Effector memory CD8-positive, alpha-beta T cell (primary cell): ENCODE measurements at places on chromosomes 5 and 9.

DNA sequence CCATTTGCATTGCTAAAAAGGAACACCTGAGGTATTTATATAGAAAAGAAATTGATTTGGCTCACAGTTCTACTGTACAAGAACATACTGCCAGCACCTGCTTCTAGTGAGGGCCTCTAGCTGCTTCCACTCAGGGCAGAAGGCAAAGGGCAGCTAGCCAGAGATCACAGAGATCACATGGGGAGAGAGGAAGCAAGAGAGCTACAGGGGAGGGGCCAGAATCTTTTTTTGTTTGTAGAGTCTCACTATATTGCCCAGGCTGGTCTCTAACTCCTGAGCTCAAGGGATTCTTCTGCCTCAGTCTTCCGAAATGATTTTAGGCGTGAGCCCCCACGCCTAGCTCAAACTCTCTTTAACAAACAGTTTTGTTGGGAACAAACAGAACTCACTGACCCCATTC lies 6.1 kb downstream of the SLCO4C1 start:
- DNase-seq: no peak

- DNase-seq: no peak
Observed at GRCh38 chr9:130242270-130243014, 23.1 kb upstream of the HMCN2 start.

- no peak for DNase-seq
Observed at GRCh38 chr5:27290172-27290571, 251.8 kb upstream of the CDH9 start.

DNA sequence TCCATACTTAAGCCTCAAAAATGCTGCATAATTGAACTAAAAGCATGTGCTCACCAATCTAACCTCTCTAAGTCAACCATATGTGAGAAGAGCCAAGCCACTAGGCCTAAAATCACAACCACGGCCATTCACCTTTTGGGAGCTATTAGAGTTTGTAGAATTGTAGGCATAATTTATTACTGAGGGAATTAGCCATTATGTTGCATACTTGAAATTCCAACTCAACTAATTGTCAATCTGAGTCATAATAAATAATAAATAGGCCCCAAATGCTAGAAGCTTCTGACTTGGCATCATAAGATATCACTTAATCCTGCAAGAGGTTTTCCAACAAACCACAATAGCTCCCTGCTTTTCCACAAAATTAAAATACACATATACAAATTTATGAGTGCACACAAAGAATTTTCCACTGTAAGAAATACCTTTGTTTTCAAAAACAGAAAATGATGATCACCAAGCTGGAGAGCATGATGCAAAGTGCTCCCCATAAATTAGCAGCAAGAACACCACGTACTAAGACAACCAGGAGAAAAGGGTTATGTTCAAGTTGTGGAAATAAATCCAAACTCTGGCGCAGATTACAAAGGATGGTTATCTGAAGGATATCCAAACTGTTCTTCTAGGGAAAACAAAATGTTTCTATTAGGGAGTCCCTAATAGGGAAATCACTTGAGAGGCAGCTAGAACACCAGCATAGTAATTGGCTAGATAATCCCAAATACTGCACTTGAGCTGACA lies 250.0 kb upstream of the SLC30A5 start:
- DNase-seq: no peak

DNA sequence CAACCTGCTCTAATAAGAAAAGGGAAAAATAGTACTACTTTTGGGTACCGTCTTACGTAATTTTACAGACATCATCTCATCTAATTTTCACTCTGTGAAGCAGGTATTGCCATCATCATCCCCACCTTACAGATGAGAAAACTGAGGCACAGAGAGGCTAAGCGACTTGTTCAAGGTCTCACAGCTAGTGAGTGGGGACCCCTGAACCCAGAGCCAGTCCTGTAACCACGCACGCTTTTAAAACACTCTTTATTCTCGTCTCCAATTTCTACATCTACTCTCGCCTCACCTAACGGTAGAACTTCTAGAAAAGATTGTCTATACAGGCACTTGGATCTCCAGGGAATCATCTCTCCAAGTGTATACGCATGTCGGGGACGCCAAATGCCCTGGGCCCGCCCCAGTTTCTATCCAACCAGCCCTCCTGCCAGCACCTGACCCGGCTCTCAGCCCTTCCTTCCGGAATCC lies 1.5 kb upstream of the TRAF1 start:
- DNase-seq: no peak

- DNase-seq: no peak
Observed at GRCh38 chr5:100803397-100803796, 99.7 kb downstream of the ST8SIA4 start.

GRCh38 chr5:56346741-56347535 lies 113.8 kb upstream of the ANKRD55 start:
- no peak for DNase-seq

GRCh38 chr5:138141734-138142133 lies 2.5 kb upstream of the NME5 start:
- DNase-seq: no peak

DNA sequence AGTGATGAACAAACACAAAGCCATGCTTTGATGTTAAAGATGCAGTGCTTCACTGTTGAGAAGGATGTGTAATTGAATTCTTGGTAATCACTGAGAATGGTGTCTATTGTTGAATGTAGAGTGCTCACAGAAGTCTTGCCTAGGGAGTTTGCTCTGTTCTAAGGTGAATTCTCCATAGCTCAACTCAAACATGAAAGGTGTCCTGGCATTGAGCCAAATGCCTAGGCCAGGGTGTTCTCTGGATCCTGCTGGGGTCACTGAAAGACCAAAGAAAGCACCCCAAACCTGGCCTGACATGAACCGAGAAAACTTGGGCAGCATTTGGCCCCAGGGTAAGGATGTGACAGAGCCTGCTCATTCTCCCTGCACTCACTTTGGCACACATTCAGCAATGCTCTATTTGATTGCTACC lies 217.3 kb downstream of the ARL15 start:
- no peak for DNase-seq

DNA sequence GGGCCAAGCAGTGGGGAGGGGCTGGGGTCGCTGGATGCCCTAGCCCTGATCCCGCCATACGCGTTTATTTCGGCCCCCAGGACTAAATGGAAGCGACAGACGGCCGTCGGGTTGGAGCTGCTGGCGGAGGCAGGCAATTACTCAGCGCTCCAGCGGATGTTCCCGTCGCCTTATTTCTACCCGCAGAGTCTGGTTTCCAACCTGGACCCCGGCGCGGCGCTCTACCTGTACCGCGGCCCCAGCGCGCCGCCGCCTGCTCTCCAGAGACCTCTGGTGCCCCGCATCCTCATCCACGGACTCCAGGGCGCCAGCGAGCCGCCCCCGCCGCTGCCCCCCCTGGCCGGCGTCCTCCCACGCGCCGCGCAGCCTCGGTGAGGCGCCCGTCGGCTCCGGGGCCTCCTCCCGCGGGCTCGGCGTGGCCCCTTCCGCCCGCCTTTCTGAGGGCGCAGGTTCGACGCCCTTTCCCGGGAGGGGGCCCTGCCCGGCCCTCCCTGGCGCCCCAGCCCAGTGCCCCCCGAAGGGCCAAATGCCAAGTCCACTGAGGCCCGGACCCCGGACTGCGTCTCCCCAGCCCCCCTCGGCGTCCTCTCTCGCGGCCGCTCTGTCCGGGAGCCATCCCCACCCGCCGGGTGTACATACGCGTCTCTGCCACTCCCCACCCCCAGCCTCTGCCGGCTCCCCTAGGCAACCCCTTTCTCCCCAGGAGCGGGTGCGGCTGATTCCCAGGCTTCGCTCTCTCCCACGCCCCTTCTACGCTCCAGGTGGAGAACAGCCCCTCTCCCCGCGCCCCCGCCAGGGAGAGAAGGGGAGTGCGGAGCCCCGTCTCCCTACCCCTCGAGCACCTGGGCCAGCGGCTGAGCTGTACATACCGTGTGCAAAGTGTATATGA lies 7.0 kb downstream of the BARHL1 start:
- DNase-seq: no peak

DNA sequence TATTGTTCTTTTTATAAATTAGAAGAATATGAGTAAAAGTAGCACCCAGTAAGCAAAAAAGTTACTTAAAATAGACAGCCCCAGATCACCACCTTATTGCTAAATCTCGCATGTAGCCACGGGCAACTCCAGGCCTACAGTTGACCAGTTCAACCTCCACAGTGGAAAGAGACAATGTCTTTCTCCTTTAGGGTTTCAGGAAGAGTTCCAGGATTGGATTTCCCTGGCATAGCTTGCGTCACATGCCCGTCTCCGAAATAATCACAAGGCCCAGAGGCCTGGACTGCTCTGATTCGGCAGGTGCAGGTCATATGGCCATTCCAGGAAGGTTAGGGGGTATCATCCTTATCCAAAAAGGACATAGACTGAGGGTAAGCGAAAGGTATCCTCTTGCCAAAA lies 9.9 kb upstream of the PFDN1 start:
- DNase-seq: no peak

- no peak for DNase-seq
Observed at GRCh38 chr9:74961496-74961895, 8.8 kb upstream of the C9orf40 start.

GRCh38 chr9:105296877-105297287 lies 52.4 kb downstream of the SLC44A1 start:
- no peak for DNase-seq

GRCh38 chr5:165138236-165138635 lies 1632.8 kb downstream of the MAT2B start:
- no peak for DNase-seq

DNA sequence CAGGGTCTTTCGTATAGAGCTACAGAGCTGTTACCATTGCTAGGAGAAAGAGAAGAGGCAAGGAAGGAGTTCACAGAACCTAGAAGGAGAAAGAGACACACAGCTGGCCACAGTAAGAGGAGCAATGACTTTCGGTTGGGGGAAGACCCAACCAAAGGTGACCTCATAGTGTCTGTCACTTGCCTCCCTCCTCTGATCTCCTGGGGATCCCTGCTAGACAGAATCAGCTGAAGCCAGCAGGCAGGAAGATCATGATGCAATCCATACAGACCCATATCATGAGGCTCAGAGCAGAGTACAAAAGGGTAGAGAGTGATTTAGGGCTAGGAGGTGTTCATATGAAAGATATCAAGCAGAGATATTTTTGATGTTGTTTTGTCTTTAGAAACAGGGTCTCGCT lies 26.0 kb upstream of the EPB41L4B start:
- no peak for DNase-seq

- DNase-seq: no peak
Observed at GRCh38 chr9:38384990-38385848, 7.3 kb upstream of the ALDH1B1 start.

DNA sequence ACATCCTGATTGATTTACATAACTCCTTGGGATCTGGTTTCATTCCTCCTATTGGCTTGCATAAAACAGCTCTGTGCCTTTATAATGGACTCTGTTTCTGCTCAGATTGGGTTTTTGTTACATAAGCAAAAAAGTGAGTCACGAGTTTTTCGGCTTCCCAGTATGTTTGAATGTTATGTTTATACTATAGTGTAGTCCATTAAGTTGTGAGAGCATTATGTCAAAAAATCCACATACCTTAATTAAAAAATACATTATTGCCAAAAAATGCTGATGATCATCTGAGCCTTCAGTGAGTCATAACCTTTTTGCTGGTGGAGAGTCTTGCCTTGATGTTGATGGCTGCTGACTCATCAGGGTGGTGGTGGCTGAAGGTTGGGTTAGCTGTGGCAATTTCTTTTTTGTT lies 144.6 kb downstream of the CCDC171 start:
- DNase-seq: no peak

DNA sequence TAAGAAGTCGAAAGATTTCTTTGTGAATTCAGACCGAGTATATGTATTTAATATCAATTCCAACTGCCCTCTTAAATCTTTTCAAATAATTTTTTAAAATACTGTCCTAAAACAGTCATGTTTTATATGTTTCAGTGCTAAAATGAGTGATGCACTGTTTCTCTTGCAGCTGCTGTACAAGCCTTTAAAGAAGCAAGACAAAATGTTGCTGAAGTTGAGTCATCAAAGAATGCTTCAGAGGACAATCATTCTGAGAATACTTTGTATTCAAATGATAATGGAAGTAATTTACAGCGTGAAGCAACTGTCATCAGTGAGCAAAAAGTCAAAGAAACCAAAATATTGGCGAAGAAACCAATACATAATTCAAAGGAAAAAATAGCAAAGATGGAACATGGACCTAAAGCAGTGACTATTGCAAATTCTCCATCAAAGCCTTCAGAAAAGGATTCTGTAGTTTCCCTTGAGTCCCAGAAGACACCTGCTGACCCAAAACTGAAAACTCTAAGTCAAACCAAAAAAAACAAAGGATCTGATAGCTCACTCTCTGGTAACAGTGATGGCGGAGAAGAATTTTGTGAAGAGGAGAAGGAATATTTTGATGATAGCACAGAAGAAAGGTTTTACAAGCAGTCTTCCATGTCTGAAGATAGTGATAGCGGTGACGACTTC lies 58.0 kb downstream of the LOX start:
- DNase-seq: no peak

- no peak for DNase-seq
Observed at GRCh38 chr5:73693573-73694061, 67.6 kb downstream of the ARHGEF28 start.

GRCh38 chr5:176535664-176536131 lies 1.5 kb downstream of the RNF44 start:
- DNase-seq: no peak

GRCh38 chr5:109852371-109853155 lies 162.8 kb downstream of the MAN2A1 start:
- no peak for DNase-seq

- DNase-seq: no peak
Observed at GRCh38 chr9:131470581-131470991, 32.1 kb upstream of the POMT1 start.

GRCh38 chr5:137264573-137264972 lies 234.6 kb downstream of the SPOCK1 start:
- DNase-seq: no peak

DNA sequence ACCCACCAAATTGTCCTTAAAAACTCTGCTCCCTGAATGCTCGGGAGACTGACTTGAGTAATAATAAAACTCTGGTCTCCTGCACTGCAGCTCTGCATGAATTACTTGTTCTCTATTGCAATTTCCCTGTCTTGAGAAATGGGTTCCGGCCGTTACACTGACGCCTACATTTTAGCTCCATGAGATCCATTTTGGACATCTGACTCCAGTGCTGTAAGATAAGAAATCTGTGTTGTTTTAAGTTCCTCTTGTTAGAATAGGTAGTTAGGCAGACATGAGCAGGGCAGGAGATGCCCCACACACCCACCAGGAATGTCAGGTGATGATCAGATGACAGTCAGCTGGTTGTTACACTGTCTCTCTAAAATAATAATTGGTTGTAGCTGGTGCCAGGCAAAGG lies 125.8 kb upstream of the SHB start:
- DNase-seq: no peak

- no peak for DNase-seq
Observed at GRCh38 chr5:172751761-172752510, 19.1 kb downstream of the DUSP1 start.

- DNase-seq: no peak
Observed at GRCh38 chr9:133740911-133741310, 2.8 kb upstream of the SARDH start.
